Effector memory CD4-positive, alpha-beta T cell (primary cell): ENCODE measurements at places on chromosomes 2 and 18.

GRCh38 chr2:207042841-207043240 is 103.5 kb downstream of the CPO start:
- H3K4me3 ChIP-seq: no peak overlapping the region
- no peak overlapping the region for H3K27ac ChIP-seq
- H3K27me3 ChIP-seq: no peaks in the 10 kb centered on the region
- peaks cover 5% of the 10 kb centered on the region for H3K4me1 ChIP-seq

DNA sequence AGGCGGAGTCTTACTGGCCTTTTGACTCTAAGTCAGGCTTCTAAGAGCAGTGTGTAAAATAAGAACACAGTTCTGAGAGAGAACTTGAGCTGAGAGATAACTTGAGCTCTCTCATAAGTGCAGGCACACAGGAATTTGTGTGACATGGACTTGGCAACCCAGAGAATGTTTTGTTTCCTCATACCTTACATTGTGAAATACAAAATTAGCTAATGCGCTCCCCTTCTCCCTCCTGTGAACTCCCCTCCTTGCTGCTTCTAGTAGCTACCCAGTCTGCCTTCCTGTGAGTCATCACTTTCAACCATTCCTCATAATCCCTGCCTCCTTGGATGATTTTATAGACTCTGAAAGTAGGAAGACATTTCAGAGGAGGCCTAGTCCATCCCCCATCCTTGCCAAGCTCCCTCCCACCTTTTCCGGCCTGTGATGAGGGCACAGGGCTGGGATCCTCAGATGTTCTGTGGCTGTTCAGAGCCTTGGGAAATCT is 22.6 kb downstream of the FER1L5 start:
- no peak overlapping the region for H3K27ac ChIP-seq
- H3K4me1 ChIP-seq: no peaks in the 10 kb centered on the region
- DNase-seq: no peak
- H3K36me3 ChIP-seq: no peaks in the 10 kb centered on the region

- H3K27ac ChIP-seq: no peak overlapping the region
- no peaks in the 10 kb centered on the region for H3K36me3 ChIP-seq
- H3K4me3 ChIP-seq: no peak overlapping the region
- H3K4me1 ChIP-seq: no peaks in the 10 kb centered on the region
Measured at GRCh38 chr18:24672165-24672941, 211.9 kb downstream of the HRH4 start.

- H3K4me1 ChIP-seq: no peaks in the 10 kb centered on the region
- no peaks in the 10 kb centered on the region for H3K27me3 ChIP-seq
Measured at GRCh38 chr18:56508370-56509036, 129.9 kb downstream of the TXNL1 start.

- H3K27ac ChIP-seq: no peak overlapping the region
- no peaks in the 10 kb centered on the region for H3K4me1 ChIP-seq
Measured at GRCh38 chr2:209762563-209762962, 9.1 kb upstream of the UNC80 start.

DNA sequence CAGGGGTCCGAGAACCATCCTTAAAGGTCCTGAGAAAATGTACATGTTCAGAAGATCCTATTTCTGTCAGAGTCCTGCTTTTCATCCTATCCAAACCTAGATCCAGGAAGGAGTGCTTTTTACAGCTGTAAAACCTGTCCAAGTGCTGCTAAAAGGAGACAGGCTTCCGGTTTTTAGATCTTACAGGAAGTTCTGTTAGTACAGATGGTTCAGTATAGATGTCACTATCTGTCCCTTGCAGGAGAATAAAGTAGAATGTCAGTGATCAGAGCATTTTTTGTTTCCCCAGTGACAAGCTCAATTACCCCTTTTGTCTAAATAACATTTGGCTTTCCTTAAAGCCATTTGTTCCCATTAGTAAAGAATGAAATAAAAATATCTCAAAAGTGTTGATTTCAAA is 98.3 kb downstream of the NRP2 start:
- no peaks in the 10 kb centered on the region for H3K27me3 ChIP-seq
- no peaks in the 10 kb centered on the region for H3K4me1 ChIP-seq
- no peak overlapping the region for H3K4me3 ChIP-seq
- DNase-seq: no peak

GRCh38 chr2:179139506-179139905 is 89.6 kb upstream of the CCDC141 start:
- no peaks in the 10 kb centered on the region for H3K36me3 ChIP-seq
- no peaks in the 10 kb centered on the region for H3K4me1 ChIP-seq
- H3K4me3 ChIP-seq: no peak overlapping the region
- DNase-seq: no peak
- H3K27ac ChIP-seq: no peak overlapping the region

DNA sequence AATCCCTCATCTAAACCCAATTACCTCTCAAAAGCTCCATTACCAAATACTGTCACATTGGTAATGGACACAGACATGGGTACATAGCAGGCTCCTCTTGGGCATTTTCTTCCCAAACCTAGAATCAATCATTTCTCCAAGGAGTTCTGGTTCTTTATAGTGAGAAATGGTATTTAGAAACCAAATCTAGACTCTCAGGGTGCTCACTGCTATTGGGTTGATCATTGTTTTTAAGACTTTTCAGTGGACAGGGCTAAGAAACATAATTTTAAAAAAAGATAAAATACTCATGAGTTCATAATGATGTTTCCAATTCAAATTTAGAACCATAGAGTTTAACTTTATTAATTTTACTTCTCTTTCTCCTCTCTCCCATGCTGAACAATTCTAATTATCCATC is 9.4 kb upstream of the GLI2 start:
- no peak overlapping the region for H3K27ac ChIP-seq
- no peaks in the 10 kb centered on the region for H3K27me3 ChIP-seq
- H3K4me1 ChIP-seq: no peaks in the 10 kb centered on the region

- H3K36me3 ChIP-seq: no peaks in the 10 kb centered on the region
- H3K4me1 ChIP-seq: no peaks in the 10 kb centered on the region
- DNase-seq: no peak
- H3K4me3 ChIP-seq: no peak overlapping the region
Measured at GRCh38 chr2:68396093-68396492, 31.0 kb downstream of the PLEK start.

DNA sequence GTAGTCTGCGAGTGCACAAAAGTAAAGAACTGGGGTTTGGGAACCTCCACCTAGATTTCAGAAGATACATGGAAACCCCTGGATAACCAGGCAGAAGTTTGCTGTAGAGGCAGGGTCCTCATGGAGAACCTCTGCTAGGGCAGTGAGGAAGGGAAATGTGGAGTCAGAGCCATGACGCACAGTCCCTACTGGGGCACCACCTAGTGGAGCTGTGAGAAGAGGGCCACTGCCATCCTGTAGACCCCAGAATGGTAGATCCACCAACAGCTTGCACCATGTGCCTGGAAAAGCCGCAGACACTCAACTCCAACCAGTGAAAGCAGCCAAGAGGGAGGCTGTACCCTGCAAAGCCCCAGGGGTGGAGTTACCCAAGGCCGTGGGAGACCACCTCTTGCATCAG is 206.4 kb downstream of the PIEZO2 start:
- no peak for DNase-seq
- no peak overlapping the region for H3K4me3 ChIP-seq
- H3K36me3 ChIP-seq: no peaks in the 10 kb centered on the region

- no peak overlapping the region for H3K27ac ChIP-seq
- no peak for DNase-seq
Measured at GRCh38 chr18:69759046-69759445, 188.6 kb downstream of the CD226 start.

GRCh38 chr2:196205881-196206435 is 34.6 kb upstream of the STK17B start:
- no peak overlapping the region for H3K4me3 ChIP-seq
- H3K27ac ChIP-seq: no peak overlapping the region
- peaks cover 12% of the 10 kb centered on the region for H3K4me1 ChIP-seq

DNA sequence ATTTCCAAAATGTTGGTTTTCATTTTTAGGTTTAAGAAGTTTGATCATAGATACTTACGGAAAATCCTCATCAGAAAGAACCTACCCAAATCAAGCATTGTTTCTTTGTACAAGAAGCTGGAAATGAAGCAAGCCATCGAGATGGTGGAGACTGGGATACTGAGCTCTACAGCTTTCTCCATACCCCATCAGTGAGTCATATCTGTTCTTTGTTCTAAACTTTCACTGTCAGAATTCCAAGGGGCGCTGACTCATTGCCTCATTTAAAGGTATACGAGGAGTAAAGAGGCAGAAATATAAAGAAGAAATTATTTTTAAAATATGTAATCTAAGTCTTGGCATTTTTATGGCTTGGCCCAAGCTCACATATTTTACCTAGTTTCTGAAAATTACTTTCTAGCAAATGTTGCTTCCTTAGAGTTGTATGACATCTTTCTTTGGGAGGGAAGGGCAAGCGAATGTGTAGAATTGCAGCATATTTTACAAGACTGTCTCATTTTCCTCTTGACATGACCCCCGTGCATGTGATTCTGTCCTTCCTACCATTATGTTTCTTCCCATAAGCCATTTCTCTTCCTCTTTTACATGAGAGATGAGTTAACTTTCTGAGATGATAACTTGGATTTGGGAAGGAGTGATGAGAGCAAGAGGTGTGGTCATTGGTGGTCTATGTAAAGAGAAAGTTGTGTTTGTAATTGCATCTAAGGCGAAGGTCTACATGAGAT is 41.2 kb downstream of the SLC9A4 start:
- H3K27ac ChIP-seq: no peak overlapping the region
- H3K36me3 ChIP-seq: no peaks in the 10 kb centered on the region

- H3K4me3 ChIP-seq: no peak overlapping the region
- H3K27me3 ChIP-seq: no peaks in the 10 kb centered on the region
- DNase-seq: no peak
- H3K4me1 ChIP-seq: no peaks in the 10 kb centered on the region
- H3K36me3 ChIP-seq: no peaks in the 10 kb centered on the region
- H3K27ac ChIP-seq: no peak overlapping the region
Measured at GRCh38 chr2:181046833-181047232, 66.4 kb downstream of the UBE2E3 start.

DNA sequence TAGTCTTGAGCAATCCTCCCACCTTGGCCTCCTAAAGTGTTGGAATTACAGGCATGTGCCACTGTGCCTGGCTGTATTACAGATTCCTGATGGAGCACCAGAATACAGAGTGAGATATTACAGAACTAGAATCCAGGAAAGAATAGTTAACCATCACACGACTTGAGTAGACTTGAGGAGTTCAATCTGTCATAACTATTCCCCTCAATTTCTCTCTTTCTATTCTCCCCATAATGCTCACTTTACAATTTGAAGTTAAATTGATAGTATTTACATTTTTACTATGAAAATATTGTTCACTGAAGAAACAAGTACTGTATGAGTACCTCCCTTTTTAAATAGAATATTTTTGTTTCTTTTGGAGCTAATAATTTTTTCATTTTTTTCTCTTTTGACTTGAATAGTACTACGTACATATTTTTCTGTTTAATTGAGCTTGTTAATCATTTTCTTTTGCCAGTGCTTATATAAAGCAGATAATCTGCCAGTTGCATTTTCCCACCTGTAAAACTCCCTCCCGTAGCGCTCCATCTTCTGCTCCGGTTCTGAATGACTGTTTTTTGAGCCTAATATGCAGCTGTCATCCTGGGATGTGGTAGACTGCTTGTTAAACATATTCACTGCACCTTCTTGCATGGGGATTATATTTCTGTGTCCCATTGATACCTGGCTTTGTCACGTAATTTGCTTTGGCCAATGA is 105.5 kb downstream of the MYCN start:
- no peaks in the 10 kb centered on the region for H3K27me3 ChIP-seq
- no peak overlapping the region for H3K4me3 ChIP-seq
- H3K36me3 ChIP-seq: no peaks in the 10 kb centered on the region
- H3K27ac ChIP-seq: no peak overlapping the region
- DNase-seq: no peak
- H3K4me1 ChIP-seq: no peaks in the 10 kb centered on the region

DNA sequence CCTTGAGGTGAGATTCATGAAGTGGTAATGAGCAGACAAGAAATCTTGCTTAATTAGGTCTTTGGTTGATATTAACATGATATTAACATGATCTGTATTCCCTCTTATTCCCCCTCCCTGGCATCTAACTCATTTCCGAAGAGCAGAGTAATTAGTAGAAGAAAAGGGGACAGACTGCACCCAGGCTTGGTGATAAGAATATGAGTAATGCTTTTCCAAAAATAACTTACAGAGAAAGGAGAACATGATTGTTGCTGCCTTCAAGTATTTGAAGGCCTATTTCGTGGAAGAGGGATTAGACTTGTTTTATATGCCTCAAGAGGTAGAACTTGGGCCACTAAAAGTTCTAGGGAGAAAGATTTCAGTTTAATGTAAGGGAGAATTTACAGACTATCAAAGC is 130.6 kb upstream of the ATP5MC3 start:
- no peak overlapping the region for H3K4me3 ChIP-seq
- no peak for DNase-seq
- no peaks in the 10 kb centered on the region for H3K4me1 ChIP-seq

DNA sequence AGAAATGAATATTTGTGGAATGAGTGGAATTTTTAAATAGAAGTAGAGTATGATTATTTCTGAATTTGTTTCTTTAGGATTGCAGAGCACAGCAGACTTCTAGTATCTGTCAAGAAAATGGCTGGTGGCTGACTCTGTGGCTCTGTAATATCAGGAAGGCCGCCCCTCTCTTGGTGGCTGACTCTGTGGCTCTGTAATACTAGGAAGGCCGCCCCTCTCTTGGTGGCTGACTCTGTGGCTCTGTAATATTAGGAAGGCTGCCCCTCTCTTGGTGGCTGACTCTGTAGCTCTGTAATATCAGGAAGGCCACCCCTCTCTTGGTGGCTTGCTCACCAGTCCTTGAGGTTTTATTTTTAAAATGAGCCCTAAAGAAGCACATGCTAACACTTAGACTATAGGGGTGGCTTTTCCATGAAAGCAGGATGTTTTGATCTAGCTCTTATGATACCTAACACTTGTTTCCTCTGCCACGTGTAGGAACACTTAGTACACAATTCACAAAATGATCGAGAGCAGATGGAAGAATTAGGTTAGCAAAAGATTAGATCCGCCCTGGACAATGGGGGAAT is 85.1 kb upstream of the TTC39C start:
- H3K27me3 ChIP-seq: no peaks in the 10 kb centered on the region
- H3K36me3 ChIP-seq: no peaks in the 10 kb centered on the region
- peak overlapping the region; percentile 43 for H3K27ac ChIP-seq
- no peak for DNase-seq
- peaks cover 16% of the 10 kb centered on the region for H3K4me1 ChIP-seq

DNA sequence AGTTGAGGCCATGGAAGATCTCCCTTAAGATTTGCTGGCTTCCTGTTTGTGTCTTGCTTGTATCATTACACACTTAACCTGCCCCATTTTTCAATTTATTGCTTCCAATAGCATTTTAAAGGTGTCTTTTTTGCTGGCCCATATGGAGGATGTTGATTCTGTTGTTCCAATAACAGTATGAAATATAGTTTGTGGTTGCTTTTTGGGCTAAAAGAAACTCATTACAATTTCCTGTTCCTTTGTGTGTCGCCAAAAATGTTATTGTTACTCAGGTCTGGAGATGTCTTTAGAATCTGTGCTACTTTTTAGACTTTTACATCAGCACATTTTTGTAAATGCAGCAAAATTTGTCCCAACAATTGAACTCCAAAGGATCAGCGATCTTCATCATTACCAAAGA is 234.0 kb upstream of the ITGA4 start:
- no peak overlapping the region for H3K4me3 ChIP-seq
- no peaks in the 10 kb centered on the region for H3K4me1 ChIP-seq

GRCh38 chr2:98804265-98804650 is 73.3 kb upstream of the MGAT4A start:
- no peak overlapping the region for H3K4me3 ChIP-seq
- H3K27ac ChIP-seq: no peak overlapping the region
- H3K36me3 ChIP-seq: no peaks in the 10 kb centered on the region
- peaks cover 6% of the 10 kb centered on the region for H3K4me1 ChIP-seq

- DNase-seq: no peak
- no peaks in the 10 kb centered on the region for H3K4me1 ChIP-seq
- H3K27ac ChIP-seq: no peak overlapping the region
- no peaks in the 10 kb centered on the region for H3K36me3 ChIP-seq
- no peak overlapping the region for H3K4me3 ChIP-seq
- no peaks in the 10 kb centered on the region for H3K27me3 ChIP-seq
Measured at GRCh38 chr2:46171411-46171953, 125.7 kb upstream of the EPAS1 start.
